NCI-H1436 treated with DMSO at 0.1 percent for 48 hours (cell line): ENCODE measurements at places on chromosomes 6 and 20.

GRCh38 chr6:50457351-50457750 lies 256.0 kb upstream of the TFAP2D start:
- DNase-seq = no peak

DNA sequence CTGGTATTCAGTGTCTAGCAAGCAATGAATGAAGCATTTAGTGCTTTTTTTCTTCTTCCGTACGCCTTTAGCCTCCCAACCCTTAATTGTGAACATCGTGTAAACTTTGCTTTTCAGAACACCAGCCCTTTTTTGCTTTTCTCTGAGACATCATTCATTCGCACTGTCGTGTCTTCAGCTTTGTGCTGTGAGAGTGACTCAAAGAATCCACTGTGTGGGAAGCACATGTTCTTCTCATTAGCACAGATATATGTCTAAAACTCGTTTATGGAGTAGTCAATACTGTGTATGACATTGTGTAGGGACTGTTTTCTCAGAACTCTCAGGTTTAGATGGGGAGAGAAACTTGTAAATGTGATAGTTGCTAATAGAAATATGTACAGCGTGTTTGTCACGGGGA lies 279.1 kb downstream of the FARS2 start:
- no peak for DNase-seq

- DNase-seq = no peak
Measured at GRCh38 chr6:21785164-21785563, 191.6 kb downstream of the SOX4 start.

DNA sequence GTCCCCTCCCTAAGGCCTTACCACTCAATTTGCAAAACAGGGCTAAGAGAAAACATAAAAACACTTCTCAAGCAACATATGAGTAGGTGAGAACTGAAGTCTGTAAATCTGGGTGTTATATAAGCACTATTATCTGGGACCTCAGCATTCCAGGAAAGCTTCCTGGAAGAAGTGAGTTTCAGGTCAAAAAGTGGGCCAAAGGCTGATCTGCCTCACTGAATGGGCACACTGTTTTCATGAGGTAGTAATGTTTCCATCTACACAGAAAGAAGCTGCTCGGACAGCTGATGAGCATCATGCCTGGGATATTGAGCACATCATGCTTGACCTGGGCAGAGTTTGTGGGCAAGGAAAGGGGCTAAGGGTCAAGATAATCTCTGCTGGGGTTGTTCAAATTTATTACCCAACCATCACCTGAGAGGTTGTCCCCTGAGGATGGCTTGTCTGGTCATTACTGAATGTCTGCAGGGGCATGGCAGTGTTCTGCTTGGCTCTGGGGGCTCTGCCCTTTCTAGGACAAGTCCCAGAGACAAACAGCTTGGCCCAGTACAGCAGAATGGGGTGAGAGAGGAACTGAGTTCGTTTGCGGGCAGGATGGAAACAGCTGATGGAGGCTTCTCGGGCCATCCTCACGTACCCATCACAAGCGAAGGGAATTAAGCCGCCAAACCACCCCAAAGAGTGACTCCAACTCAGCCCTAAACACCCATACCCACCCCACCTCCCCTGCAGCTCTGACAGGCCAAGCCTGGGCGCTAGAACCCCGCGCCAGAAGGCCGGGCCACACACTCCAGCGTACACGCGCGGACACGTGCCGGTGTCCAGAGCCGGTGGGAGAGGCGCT lies 1.2 kb upstream of the SYNJ2 start:
- DNase-seq = no peak
